T47D (cell line): ENCODE measurements at places on chromosomes 7 and 10.

DNA sequence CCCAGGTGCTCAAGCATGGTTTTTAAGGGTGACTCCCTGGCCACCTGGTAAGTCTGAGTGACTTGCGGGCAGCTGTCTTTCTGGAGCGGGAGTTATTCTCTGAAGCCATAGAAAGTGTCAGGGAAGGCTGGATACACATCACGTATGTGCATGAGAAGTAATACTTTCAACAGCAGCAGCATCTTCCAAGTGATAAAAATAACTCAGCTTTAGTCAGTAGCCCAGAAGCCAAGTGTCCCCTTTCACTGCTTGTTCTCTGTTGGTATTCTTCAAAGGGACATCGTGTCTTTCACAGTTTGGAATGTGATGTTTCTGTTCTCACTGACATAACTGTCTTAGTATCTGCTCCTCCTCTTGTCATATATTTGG lies 97.6 kb downstream of the KIAA1217 start:
- no peak for DNase-seq

DNA sequence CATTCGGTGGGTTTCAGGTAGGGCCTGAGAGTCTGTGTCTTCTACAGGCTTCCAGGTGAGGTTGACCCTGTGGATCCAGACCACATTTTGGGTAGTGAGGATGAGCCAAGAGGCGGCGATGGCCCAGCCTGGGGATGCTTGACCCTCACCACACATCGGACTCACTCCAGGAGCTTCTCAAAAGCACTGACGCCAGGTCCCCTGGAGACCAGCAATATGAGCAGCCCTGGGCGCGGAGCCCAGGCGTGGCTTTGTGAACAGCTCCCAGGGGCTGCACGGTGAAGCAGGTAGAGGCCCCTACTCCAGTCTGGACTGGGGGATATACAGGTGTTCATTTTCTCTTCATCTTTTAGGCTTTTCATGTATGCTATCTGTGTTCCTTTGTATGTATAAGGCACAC lies 139.7 kb upstream of the PCBD1 start:
- no peak for DNase-seq

- DNase-seq: no peak
Measured at GRCh38 chr10:62402508-62402907, 28.3 kb downstream of the ZNF365 start.

- DNase-seq: no peak
Measured at GRCh38 chr7:80459776-80460510, 51.9 kb downstream of the GNAT3 start.
